Karpas-422 (cell line): ENCODE measurements at places on chromosomes 7 and 10.
A peak's percentile ranks its signal among the peaks of the same experiment; 100 is the strongest.

DNA sequence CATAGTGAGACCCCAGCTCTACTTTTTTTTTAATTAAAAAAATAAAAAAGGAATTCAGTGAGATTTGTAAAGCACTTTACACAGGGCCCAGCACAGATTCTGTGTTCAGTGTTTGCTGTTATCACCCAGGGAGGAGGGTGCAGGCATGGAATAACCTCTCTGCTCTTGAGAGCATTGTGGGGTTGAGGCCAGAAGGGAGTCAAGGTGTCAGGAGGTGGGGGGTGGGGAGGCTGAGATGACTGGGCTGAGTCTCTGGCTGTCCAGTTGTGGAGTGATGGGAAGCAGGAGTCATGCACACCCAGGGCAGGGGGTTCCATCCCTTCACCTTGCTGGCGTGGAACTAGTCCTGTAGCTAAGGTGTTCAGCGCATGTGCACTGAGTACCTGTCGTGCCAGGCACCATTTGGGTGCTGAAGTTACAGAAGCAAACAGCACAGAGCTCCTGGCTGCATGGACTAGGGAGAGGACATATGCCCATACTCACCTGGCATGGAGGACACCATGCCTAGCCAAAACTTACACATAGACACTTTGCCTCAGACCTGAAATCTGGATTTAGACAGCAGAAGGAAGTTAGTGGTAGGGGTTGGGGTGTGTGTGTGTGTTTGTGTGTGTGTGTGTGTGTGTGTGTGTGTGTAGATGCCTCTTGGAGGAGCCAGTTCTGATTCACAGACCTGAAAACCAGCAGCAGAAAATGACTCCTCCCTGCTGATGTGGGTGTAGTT is 69.2 kb upstream of the LRRC4 start:
- DNase-seq = no peak

DNA sequence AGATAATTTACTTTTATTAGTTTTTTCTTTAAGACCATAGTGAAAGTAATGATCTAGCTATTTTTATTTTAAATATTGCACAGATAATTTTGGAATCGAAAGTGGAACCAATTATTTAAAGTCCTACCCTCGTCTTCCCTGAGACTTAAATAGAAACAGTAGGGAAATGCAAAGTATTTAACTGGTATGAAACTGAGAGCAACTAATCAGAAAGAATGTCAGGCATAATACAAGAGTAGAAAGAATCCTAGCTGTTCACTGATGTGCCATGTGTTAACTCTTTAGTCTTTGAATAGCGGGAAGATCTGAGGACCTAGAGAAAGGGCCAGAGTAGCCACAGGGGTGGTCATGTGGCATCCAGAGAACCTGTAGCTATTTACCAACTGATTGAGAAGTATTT is 630.0 kb downstream of the NRG3 start:
- DNase-seq = no peak

GRCh38 chr7:108299251-108299973 is 156.8 kb downstream of the NRCAM start:
- DNase-seq = peak; percentile 19

DNA sequence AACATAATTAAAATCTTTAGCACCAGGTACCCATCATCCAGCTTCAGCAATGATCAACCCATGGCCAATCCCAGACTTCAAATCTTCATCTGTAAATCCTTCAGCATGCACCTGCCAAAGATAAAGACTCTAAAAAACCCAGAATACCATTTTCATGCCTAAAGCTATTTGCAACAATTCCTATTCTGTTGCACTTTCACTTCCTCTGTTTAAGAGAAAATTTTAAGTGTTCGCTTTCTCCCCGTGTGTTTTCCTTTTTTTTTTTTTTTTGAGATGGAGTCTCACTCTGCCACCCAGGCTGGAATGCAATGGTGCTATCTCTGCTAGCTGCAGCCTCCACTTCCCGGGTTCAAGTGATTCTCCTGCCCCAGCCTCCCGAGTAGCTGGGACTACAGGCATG is 31.8 kb upstream of the HTR5A start:
- no peak for DNase-seq

DNA sequence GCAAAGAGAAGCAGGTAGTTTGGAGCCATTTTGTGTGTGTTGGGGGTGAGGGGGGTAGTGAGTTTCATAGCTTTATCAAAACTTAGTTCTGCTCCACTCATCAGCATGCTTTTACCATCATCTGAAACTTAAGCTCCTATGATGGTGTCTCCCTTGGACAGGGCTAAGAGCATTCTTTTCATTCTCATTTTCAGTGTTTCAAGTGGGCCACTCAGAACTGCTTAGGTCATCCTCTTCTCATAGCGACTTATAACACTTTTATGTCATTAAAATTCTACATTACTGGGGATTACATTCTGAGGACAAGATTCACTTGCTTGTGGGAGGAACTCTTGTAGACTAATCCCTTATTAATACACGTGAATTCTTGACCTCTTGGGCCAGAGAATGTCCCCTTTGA is 649.4 kb downstream of the SUGCT start:
- no peak for DNase-seq

GRCh38 chr7:93981480-93981874 is 22.7 kb downstream of the BET1 start:
- DNase-seq = no peak

DNA sequence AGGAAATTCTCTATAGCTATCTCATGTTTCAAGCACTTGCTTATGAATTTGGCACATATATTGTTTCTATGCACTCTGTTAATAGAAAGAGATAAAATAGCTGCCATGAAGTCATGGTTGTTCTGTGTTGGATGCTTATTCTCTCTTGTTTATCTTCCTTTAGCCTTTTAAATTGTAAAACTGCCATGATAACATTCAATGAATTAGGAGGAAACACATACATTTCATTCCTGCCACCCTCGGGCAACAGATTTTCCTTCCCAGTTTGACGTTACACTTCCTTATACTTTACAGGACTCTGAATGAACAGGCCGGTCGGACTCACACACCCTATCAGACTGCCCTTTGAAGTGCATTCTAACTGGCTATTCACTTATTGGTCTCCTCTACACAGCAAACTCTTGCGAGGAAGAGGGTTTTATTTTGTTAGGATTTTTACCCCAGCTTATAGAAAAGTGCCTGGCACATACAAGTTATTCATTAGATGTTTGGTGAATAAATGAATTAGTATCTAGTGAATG is 65.7 kb upstream of the FERD3L start:
- no peak for DNase-seq

GRCh38 chr10:72069751-72070526 is 18.4 kb downstream of the SPOCK2 start:
- DNase-seq = peak; percentile 47

GRCh38 chr10:1133495-1134045 is 77.4 kb downstream of the WDR37 start:
- no peak for DNase-seq

- no peak for DNase-seq
Observed at GRCh38 chr7:30475580-30475979, 3.0 kb downstream of the NOD1 start.

- no peak for DNase-seq
Observed at GRCh38 chr10:128065881-128066534, 60.2 kb downstream of the MKI67 start.

GRCh38 chr10:66862687-66863258 is 63.1 kb upstream of the LRRTM3 start:
- DNase-seq = no peak

DNA sequence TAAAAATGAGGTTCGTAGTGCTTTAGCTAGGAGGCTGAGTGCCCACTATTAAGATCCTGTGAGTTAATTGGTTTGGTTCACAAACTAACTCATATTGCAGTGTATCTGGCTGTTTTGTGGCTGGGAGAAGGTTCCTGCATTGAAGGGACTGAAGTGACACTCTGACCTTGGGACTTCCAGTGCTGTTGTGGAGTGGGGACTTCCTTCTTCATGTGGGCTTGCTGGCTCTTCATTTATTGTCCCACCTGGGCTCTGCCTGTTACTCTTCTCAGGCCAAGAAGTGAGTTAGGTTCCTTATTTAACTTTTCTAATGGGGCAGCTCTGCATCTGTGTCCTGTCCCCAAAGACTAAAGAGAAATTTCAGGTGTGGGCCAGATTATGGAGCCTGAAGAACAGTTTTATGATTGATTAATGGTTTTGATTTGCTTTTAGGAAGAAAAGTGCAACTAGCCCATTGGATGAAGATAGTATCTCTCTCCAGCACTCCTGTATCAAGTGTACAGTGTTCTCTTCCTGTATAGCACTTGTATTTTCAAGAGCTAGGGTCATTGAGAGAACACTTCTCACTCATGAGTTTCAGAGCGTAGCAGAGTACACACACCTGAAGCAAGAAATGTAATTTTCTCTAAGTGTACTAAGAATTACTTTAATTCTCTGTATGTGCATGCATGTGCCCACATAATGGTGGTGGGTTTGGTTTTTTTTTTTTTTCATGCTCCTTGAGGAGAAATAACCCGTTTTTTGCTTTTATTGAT is 54.8 kb downstream of the AUTS2 start:
- DNase-seq = no peak

DNA sequence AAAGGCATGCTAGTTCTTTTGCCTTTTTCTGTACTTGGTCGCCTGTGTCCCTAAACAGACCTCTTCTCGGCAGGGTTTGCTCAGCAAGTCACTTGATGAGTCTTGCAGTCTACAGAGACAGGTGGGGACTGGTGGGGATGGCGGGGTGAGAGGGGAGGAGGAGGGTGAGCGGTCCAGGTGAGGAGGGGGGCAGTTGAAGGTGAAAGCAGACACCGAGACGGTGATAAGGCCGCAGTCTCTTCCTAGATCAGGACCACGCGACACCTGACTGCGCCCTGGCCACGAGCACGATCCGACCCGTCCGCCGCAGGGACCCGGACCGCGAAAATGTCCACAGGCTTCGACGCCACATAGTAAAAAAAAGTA is 566 bp downstream of the ASNS start:
- DNase-seq = no peak

DNA sequence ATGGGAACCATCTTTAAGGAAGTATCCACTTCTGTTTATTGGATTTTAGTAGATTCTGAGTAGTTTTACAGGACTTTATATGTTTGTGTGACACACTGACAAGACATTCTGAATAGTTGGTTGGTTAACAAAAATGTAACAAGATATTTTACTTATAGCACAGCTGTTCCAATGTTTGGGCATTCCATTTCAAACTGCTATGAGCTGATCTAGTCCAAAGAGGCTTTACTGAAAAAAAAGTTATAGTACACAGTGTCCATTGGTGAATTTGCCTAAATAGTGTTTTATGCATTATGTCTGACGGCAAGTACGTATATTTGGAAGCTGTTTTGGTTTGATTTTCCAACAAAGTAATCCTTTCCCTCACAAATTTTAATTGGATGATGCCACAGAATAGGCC is 99.1 kb downstream of the SAMD9 start:
- DNase-seq = no peak

GRCh38 chr10:29603223-29603896 is 31.4 kb downstream of the SVIL start:
- DNase-seq = no peak

DNA sequence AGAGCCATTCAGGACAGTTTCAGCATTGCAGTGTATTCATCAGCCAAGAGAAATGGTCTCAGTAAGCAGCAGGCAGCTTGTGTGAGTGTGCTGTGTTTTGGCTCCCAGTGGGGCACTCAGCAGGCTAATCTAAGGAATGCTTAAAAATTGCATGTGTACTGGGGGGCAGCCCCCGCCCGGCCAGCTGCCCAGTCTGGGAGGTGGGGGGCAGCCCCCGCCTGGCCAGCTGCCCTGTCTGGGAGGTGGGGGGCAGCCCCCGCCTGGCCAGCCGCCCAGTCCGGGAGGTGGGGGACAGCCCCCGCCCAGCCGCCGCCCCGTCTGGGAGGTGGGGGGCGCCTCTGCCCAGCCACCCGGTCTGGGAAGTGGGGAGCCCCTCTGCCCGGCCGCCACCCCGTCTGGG is 116.2 kb downstream of the GRID1 start:
- no peak for DNase-seq

- no peak for DNase-seq
Observed at GRCh38 chr10:129883029-129883428, 81.0 kb downstream of the EBF3 start.

DNA sequence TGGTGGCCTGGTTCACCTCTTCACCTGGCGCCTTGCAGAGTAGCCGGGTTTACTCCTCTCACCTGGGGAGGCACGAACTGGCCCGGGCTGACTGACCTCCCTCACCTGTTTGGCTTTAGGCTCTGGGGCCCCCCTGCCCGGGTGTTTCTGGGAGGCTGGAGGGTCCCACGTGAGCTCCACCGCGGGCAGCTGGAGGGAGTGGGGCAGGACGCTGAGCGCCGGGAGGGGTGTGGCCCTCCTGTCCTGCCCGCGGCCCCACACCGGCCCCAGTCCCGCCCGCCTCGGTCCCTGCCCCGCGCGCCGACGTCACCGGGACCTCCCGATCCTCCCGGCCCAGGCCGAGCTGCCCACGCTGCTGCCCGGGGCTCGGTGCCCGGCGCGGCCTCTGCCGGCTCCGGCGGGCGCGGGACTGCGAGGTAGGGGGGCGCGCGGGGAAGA is at the start of gene AMZ1:
Gene AMZ1, plus strand, starts transcription at position 322 of the 438 bp plus-strand sequence. CDS start 12,250 bp downstream, outside the sequence.
- no peak for DNase-seq

DNA sequence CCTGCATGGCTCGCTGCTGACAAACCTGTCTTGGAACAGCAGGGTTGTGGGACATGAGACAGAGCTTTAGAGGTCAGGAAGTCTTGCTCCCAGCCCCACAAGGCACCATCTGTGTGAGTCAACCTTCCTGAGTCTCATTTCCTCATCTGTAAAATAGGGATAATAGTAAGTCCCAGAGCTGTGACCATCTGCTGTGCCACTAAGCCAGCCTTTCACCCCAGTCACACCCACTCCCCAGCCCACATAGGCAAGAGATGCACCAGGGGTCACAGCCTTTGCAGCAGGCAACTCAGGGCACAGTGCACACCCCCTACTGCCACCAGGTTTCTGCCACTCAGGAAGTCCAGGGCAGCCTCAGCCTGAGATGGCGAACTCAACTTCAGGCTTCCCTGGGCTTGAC is 29.4 kb upstream of the CDH23 start:
- DNase-seq = no peak

GRCh38 chr7:140316165-140316661 is 82.1 kb downstream of the SLC37A3 start:
- no peak for DNase-seq

GRCh38 chr7:123425246-123425645 is 109.1 kb downstream of the IQUB start:
- no peak for DNase-seq

DNA sequence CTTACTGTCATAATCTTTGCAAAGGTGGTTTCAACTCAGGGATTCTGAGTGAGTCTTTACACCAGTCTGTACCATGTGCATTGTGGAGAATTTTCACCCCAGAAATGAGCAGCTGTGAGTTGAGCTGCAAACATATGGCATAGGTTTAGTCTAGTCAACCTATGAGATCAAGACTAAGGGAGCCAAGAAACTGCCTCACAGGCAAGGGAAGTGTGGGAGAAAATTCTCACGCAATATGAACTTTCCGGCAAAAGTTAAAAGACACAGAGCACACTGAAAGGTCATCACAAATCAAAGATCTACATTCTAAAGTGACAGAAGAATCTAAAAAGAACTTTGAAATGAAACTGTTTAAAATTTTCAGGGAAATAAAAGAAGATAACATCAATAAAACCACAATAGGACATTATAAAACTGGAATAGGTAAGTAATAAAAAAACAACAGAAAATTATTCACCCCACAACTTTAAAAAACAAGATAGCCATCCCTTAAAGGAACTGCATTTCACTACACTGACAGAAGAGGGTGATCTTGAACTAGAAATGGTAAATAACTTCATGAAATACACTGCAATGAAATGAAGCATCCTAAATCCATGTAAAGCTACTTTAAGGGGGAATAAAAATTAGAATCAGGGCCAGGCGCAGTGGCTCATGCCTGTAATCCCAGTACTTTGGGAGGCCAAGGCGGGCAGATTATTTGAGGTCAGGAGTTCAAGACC is 63.5 kb downstream of the LGI1 start:
- DNase-seq = no peak

GRCh38 chr10:79166741-79167140 is 98.0 kb downstream of the ZMIZ1 start:
- no peak for DNase-seq
